A549 treated with RU486 at 1 μM for 4 hours (cell line): ENCODE measurements at places on chromosomes 3 and 15. TPM values are rescaled to one million over a fixed set of nuclear protein-coding genes. Genes with fewer than 3 reads are reported as not detected.

CFAP92 gene
- not detected in 5 replicates for total RNA-seq

OXTR gene
- 6.8 to 9.4 TPM (median 8.8 TPM) in 5 replicates for total RNA-seq

SENP5 gene
- total RNA-seq, result 4.7 to 6.7 TPM (median 6.4 TPM) in 5 replicates

MON1A gene
- 4.4 to 8.6 TPM (median 7.9 TPM) in 5 replicates for total RNA-seq
